ENCODE measurements at places on chromosomes 7 and 10. TPM values are rescaled to one million over a fixed set of nuclear protein-coding genes. Genes with fewer than 3 reads are reported as not detected.
A peak's percentile ranks its signal among the peaks of the same experiment; 100 is the strongest.

Gene SLC39A12
- total RNA-seq: 9.9 TPM

Gene FBXL13
- total RNA-seq: 7.2 TPM

DNA sequence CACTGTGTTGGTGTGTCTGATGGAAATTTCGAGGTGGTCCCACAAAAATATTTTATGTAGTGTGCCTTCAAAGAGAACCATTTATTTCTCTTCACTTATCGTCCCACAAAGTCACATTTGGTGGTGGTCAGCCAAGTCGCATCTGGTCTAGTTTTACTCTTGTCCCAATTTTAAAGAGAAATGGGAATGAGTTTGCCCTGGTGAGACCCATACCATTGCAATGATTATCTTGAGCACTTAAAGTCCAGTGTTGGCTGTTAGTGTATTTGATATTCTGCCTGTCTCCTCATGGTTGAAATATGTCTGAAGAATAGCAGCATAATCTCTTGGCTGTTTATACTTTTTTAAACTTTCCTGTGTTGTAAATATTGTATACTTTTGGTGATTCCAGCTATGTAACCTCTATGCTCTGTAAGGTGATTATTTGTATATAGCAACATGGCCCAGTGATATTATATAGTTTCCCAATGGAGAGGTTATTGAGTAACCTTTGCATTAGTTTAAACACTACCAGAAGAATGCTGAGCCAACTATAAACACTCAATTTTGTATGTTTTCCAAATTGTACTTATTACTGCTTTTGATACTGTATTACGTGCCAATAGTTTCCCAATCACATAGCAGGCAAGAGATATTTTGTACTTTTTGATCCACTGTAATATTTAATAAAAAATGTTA lies 172.2 kb downstream of the RTKN2 start:
- no peak overlapping the region for H3K27ac ChIP-seq
- no peaks in the 10 kb centered on the region for H3K4me1 ChIP-seq
- peaks cover 14% of the 10 kb centered on the region for H3K36me3 ChIP-seq
- no peak for DNase-seq

GRCh38 chr10:37868796-37869195 lies 11.4 kb upstream of the ZNF248 start:
- no peak overlapping the region for H3K4me3 ChIP-seq
- H3K27ac ChIP-seq: no peak overlapping the region
- no peaks in the 10 kb centered on the region for H3K27me3 ChIP-seq
- DNase-seq: no peak
- no peaks in the 10 kb centered on the region for H3K36me3 ChIP-seq

DNA sequence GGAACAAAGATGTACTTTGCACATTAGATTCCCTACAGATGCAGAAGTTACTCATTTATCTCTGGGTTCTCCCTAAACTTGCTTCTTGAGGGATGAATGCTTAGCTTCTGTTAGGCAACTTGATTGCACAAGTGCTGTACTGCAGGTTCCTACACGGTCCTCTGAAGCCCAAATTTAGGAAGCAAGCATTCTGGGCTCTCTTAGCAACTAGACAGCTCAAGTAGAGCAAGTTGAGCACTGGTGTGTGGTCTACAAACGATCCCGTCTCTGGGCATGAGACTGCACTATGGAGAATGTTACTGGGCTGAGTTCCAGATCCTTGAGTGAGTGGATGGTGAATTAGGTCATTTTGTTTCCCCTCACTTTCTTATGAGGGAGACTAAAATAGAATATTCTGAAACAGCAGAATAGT lies 14.3 kb downstream of the SEMA3D start:
- no peaks in the 10 kb centered on the region for H3K4me1 ChIP-seq
- H3K27ac ChIP-seq: no peak overlapping the region
- H3K4me3 ChIP-seq: no peak overlapping the region
- H3K27me3 ChIP-seq: no peaks in the 10 kb centered on the region

Gene DPP6
- 36.3 TPM for total RNA-seq

Gene SH3PXD2A
- 32.2 TPM for total RNA-seq

DNA sequence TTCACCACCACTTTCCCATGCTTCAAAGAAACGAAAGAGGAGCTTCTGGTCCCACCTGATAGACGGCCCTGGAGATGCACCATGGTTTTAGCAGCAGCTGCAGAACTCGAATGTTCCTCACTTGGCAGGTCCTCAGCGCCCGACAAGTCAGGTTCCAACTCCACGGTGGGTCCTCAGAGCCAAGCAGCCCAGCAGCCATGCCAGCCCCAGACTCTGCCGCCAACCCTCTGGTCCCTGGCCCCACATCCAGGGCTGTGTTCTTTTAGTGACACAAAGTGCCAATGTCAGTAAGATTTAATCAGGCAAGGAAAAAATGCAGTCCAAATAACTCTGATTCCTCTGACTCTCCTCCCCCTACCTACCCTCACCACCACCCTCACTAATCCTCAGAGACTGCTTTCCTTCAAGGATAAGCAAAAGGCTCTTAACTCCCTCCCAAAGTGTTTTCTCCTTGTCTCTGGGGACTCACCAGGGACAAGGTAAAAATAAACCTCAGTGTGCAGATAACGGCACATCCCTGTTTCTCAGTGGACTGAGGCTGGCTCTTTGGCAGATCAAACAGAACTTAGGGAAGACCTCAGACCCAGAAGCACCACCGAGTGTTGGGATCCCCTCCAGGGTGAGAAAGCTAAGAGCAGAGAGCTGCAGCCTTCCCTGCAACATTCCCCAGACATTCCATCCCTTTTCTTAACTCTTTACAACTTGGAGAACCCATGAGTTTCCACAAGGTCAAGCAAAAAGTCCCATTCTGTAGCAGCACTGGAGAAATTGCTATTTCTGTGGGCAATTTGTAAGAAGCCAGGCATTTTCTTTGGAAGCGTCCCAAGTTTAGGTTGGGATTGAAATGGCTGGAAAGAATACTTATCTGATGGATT lies 358.9 kb downstream of the FRMD4A start:
- H3K27me3 ChIP-seq: no peaks in the 10 kb centered on the region
- H3K4me1 ChIP-seq: peaks cover 15% of the 10 kb centered on the region
- peaks cover 15% of the 10 kb centered on the region for H3K36me3 ChIP-seq
- peak overlapping the region; percentile 48 for H3K27ac ChIP-seq
- H3K4me3 ChIP-seq: no peak overlapping the region

DNA sequence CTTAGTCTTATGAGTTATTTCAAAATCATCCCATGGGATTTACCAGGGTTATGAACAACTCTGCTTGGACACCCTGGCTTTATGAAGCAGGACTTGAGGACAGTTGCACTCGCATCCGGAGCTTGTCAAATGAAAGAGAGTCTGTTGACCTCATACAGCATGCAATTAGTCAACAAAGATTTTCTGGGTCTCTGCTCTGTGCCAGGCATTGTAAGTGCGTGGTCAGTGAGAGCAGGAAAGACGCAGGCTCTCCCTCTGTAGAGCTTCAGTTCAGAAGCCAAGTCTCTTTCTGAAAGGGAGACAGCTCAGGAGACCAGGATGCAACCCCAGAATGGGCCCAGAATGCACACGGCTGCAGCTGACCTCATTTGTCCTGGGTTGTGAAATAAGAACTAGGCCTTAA lies 45.5 kb upstream of the DMBT1 start:
- no peaks in the 10 kb centered on the region for H3K27me3 ChIP-seq
- H3K36me3 ChIP-seq: peaks cover 20% of the 10 kb centered on the region
- no peak for DNase-seq
- peaks cover 5% of the 10 kb centered on the region for H3K4me1 ChIP-seq
- H3K4me3 ChIP-seq: no peak overlapping the region
- H3K27ac ChIP-seq: no peak overlapping the region

GRCh38 chr7:22039670-22040069 lies 94.0 kb upstream of the CDCA7L start:
- H3K4me1 ChIP-seq: no peaks in the 10 kb centered on the region
- H3K27ac ChIP-seq: no peak overlapping the region
- H3K27me3 ChIP-seq: no peaks in the 10 kb centered on the region
- DNase-seq: no peak
- H3K4me3 ChIP-seq: no peak overlapping the region
- H3K36me3 ChIP-seq: no peaks in the 10 kb centered on the region

Gene ZMIZ1
- total RNA-seq: 43.0 TPM

Gene MOGAT3
- total RNA-seq: not detected

Gene MPP7
- 3.9 TPM for total RNA-seq

DNA sequence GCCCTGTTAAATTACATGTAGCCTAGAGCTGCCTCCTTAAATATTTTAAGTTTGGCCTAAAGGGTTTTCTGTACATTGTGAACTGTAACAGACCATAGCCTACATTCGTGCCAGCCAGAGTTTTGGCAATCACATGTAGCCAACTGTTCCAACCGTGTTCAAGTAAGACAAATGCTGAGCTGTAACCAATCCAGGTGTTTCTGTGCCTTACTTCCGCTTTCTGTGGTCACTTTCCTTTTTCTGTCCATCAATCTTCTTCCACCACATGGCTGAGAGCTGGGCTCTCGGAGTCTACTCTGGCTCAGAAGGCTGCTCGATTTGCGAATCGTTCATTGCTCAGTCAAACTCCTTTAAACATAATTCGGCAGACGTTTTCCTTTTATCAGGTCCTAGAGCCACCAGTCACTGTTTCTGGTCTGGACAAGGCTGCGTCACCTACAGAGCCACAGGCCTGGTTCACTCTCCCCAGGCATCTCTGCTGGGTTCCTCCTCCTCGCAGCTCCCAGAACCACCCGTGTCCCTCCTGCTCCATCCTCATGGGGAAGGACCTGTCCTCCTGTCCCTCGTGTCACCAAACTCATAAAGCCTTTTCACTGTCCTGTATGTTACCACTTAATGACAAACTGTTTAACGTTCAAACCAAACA lies 158.0 kb upstream of the RHEB start:
- H3K27ac ChIP-seq: no peak overlapping the region
- DNase-seq: no peak
- H3K27me3 ChIP-seq: no peaks in the 10 kb centered on the region
- peaks cover 34% of the 10 kb centered on the region for H3K4me1 ChIP-seq
- H3K4me3 ChIP-seq: no peak overlapping the region
- H3K36me3 ChIP-seq: no peaks in the 10 kb centered on the region

GRCh38 chr7:46577394-46577793 lies 656.3 kb upstream of the IGFBP3 start:
- H3K4me1 ChIP-seq: no peaks in the 10 kb centered on the region
- no peaks in the 10 kb centered on the region for H3K36me3 ChIP-seq
- H3K27me3 ChIP-seq: no peaks in the 10 kb centered on the region
- no peak overlapping the region for H3K4me3 ChIP-seq
- no peak overlapping the region for H3K27ac ChIP-seq

GRCh38 chr10:119537953-119538630 lies 4.4 kb downstream of the RGS10 start:
- H3K36me3 ChIP-seq: no peaks in the 10 kb centered on the region
- no peak overlapping the region for H3K4me3 ChIP-seq
- peaks cover 13% of the 10 kb centered on the region for H3K4me1 ChIP-seq
- no peak for DNase-seq

DNA sequence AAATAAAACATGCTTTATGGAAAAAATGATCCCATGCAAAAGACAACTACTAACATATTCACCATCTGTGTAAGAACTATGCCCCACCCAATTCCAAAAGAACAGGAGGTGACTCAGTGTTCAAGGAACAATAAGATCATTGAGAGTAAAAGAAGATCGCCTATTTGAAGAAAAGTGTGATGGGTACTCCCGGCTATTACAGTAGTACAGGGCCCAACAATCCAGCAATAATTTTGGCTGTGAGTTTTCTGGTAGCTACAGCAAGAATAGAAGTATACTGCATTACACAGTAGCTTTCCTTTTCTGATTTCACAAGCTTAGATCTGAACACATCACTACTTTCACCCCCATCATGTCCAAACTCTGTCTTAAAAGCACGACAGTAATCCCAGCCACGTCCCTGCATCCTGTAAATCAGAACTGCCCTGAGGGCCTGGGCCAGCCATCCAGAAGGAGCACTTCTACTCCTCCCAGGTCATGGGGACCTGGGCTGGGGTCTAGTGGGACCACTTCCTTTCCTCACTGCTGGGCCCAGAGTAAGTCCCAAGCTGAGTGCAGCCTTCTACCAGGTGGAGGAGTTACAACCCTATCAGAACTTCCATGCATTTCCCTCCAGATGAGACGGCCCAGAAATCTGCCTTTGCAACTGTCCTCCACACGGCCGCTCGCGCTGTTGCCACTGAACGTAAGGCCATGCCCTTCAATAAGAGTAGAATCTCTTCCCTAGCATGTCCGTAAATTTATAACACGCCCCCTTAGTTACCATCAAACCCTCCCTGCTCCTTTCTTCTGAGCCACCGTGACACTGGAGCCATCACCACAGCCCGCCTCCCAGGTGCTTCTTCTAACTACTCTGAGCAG lies 7.9 kb downstream of the ESYT2 start:
- H3K27me3 ChIP-seq: no peaks in the 10 kb centered on the region
- H3K4me1 ChIP-seq: peaks cover 13% of the 10 kb centered on the region
- DNase-seq: no peak

All from spinal cord (tissue), 10 donors.